Liver (tissue), 10 donors: ENCODE measurements at places on chromosomes 16 and 17.

- no peak overlapping the region for H3K4me3 ChIP-seq
- no peak overlapping the region for H3K27ac ChIP-seq
- no peaks in the 10 kb centered on the region for H3K36me3 ChIP-seq
- DNase-seq, result no peak
- H3K4me1 ChIP-seq, result no peaks in the 10 kb centered on the region
Measured at GRCh38 chr16:78211946-78212345, 112.5 kb downstream of the WWOX start.

DNA sequence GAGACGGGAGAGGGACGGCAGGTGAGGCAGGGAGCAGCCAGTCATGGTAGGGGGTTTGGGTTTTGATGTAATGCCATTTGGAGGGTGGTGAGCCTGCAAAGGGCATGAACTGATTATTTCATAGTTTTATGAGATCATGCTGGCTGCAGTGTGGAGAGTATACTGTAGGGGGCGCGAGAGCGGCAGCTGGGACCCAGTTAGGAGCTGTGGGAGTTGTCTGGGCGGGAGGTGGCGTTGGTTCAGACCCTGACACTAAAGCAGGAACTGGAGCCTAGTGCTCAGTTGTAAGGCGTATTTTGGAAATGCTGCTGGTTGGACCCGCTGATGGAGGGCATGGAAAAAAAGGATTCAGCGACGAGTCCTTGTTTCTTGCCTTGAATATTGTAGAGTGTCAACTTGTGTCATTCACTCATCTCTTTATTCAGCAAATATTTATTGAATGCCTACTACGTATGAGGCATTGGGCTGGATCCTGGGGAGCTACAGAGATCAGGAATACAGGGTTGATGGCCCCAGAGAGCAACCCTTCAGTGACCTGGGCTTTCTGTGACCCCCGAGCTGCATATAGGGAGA is 23.7 kb upstream of the KDM8 start:
- DNase-seq, result peak; percentile 84
- no peaks in the 10 kb centered on the region for H3K36me3 ChIP-seq
- H3K27ac ChIP-seq, result peak overlapping the region; percentile 53
- H3K4me1 ChIP-seq, result peaks cover 17% of the 10 kb centered on the region

- H3K27me3 ChIP-seq, result no peaks in the 10 kb centered on the region
- H3K27ac ChIP-seq, result no peak overlapping the region
- H3K36me3 ChIP-seq, result no peaks in the 10 kb centered on the region
- no peak overlapping the region for H3K4me3 ChIP-seq
- H3K4me1 ChIP-seq, result no peaks in the 10 kb centered on the region
- no peak for DNase-seq
Measured at GRCh38 chr16:69276148-69277115, 34.7 kb upstream of the VPS4A start.

DNA sequence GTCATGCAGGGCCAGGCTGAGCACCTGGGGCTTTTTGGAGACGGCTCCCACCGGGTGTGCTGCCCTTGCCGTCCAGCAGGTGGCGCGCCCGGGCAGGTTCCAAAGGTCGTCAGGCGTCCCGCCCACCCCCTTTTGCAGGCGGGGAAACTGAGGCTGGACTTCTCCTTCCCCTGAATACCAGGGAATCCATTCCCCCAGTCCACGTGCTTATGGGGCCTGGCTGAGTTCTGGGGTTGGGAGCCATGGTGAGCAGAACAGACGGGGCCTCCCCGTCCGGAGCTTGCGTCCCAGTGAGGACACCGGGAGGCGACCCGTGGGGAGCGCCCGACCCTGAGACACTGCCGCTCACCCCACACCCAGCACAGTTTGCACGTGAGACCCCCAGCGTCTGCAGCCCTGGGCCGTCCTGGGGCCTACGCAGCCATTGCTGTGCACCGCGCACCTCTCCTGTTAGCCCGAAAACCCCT is 51.8 kb upstream of the JPH3 start:
- peaks cover 16% of the 10 kb centered on the region for H3K4me1 ChIP-seq
- H3K27ac ChIP-seq, result no peak overlapping the region
- no peaks in the 10 kb centered on the region for H3K27me3 ChIP-seq
- peak; percentile 77 for DNase-seq
- no peak overlapping the region for H3K4me3 ChIP-seq
- H3K36me3 ChIP-seq, result no peaks in the 10 kb centered on the region

- peak; percentile 65 for DNase-seq
- no peaks in the 10 kb centered on the region for H3K4me1 ChIP-seq
- no peak overlapping the region for H3K27ac ChIP-seq
- H3K27me3 ChIP-seq, result no peaks in the 10 kb centered on the region
- peaks cover 11% of the 10 kb centered on the region for H3K36me3 ChIP-seq
Measured at GRCh38 chr17:10772425-10773380, 31.2 kb downstream of the TMEM238L start.

DNA sequence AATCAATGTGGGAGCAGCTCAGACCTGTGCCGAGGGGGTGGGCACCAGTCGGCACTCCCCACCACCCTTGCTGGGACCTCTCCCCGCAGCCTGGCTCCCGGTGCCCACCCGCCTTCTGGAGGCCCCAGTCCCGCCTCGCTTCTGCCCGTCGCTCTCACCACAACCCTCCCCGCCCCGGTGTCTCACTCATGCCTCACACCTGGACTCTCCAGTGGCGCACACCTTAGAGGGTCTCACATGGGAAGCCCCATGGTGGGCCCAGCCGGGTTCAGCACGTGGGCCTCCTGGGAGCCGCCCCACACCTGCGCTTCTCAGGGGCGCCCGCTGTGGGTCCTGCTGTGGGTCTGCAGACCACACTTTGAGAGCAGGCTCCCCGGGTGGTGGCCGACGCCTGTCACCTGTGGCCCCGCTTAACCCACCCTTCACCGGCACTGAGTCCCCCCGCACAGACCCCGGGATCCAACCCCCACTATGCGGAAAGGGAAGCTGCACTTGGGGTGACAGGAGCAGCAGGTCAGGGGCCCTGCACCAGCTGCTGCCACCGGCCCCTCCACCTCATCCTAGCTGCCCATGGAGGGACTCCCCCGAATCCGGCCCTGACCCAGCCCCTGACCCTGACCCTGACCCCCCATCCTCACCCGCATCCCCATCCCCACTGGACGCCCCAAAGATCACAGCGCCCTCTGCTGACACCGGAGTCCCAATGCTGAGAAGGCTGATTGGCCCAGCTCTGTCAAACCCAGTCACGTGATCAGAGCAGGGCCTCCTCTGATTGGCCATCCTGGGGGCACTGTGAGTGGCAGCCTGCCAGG is 27.4 kb upstream of the SLC38A10 start:
- H3K4me3 ChIP-seq, result no peak overlapping the region
- no peaks in the 10 kb centered on the region for H3K36me3 ChIP-seq
- no peaks in the 10 kb centered on the region for H3K27me3 ChIP-seq
- no peak for DNase-seq
